Stimulated activated CD4-positive, alpha-beta T cell treated with anti-CD3 and anti-CD28 coated beads, Interleukin-12 subunit alpha, Interleukin-12 subunit beta, amount 100 ng/mL, for 48 hours (primary cell): ENCODE measurements at places on chromosomes 7 and 10.

DNA sequence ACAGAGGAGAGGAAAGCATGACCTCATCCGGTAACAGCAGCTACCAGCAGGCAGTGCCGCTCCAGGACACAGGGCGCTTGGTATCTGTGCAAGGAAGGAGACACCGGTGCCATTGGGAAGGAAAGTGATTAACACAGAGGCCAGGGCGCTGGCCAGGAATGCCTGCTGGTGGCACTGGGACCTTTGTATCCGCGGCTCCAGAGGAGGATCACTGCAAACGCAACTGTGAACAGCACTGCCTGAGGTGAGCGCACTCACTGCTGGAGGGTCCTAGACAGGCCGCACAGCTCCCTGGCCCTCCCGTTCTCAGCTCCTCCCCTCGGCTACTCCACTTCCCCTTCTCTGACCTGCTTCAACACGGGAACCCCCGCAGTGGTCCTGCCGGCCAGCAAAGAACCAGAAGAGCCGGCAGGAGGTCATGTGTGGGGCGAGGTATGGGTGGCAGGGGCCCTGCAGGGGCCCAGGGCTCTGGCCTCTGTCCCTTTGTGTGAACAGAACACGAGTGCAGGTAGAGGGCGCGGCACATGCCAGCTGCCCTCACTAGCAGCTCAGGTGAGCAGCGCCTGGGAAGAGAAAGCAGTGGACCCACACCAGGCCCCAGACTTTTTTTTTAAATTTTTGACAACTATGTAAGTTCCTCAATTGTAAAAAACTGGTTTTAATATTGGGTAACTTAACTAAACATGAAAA is 107.6 kb downstream of the VIPR2 start:
- DNase-seq = no peak

DNA sequence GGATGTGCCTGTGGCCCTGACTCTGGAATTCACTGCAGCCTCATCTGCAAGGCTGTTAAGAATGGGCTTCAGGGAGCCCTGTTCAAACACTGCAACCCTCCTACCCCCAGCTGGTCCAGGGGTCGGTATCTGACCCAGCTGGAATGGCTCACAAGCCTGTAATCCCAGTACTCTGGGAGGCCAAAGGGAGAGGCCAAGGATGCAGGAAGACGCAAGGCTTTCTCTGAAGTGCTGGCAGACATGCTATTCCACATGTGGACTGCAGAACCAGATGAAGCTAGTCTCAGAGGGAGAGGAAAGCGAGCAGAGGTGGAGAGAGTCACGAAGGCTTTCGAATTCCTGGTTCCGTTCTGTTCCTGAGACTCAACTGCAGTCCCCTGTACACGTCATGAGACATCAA is 45.0 kb downstream of the ESYT2 start:
- DNase-seq = no peak

- peak; percentile 61 for DNase-seq
These were observed 2.5 kb downstream of the LRCH4 start for GRCh38 chr7:100583132-100584053.

GRCh38 chr10:113517901-113518260 is 35.0 kb upstream of the HABP2 start:
- DNase-seq = no peak

DNA sequence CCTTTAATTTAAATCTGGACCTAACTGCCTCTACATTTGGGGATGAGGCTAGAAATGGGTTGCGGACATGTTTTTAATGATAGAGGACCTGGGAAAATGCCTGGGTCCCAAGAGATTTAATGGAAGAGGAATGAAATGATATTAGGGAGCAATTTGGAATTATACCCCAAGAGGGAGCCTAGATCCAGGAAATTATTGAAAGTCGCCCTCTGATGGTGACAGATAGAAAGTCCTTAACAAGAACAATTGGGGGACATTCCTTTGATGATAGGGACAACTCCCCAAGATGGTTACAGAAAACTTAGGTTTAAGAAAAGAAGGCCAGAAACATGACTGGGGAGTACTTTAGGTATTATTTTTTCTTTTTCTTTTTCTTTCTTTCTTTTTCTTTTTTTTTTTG is 9.5 kb upstream of the TSGA13 start:
- DNase-seq = no peak

GRCh38 chr10:63206997-63207811 is 74.1 kb downstream of the NRBF2 start:
- DNase-seq = no peak

DNA sequence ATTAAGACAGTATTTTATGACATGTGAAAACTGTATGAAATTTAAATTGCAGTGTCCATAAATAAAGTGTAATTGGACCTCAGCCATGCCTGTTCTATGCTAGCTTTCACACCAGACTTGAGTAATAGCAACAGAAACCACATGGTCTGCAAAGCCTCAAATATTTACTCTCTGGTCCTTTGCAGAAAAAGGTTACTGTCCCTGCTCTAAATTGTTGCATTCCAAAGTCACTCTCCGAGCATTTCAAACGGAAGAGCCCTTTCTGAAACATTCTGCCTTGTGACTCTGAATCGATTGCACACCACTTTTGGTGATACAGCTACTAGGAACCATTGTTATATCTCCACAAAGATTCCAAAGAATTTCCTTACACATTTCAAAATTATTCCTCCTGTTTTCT is 81.0 kb upstream of the STK17A start:
- no peak for DNase-seq

DNA sequence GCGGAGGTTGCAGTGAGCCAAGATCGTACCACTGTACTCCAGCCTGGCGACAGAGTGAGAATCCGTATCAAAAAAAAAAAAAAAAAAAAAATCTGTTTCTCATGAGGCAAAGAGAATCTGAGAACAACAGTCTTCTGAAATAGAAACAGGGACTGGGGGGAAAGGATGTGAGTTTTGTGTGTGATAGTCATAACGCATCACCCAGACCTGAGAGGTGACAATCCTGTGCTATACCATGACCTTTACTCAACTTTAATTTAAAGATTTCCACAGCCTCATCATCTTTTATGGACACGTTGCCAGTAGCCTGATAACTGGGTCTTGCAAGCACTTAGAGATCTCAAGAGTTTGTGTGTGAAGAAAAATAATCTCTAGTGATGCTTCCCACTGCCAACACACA is 2.3 kb downstream of the ATXN7L1 start:
- DNase-seq = no peak

GRCh38 chr7:121062671-121063279 is 74.3 kb downstream of the CPED1 start:
- DNase-seq = no peak
